ENCODE measurements at places on chromosomes 1 and 21.
A peak's percentile ranks its signal among the peaks of the same experiment; 100 is the strongest.

DNA sequence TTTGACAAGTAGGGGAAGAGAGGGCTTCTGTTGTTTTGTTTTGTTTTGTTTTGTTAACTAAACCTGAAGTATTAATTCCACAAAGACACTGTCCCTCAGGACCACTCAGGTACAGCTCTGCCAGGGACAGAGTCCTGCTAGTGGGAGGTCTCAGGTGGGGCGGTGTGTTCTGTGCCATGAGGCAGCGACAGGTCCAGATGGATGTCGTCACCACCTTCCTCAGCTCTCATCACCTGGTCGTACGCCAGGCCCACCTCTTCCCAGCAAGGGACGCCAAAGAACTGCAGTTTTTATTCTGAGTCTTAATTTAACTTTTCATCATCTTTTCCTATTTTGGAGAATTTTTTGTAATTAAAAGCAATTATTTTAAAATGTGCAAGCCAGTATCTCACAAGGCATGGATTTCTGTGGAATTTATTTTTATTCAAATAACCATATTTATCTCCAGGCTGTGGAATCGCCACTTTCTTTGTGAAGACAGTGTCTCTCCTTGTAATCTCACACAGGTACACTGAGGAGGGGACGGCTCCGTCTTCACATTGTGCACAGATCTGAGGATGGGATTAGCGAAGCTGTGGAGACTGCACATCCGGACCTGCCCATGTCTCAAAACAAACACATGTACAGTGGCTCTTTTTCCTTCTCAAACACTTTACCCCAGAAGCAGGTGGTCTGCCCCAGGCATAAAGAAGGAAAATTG is 62.5 kb downstream of the POFUT2 start:
- DNase-seq: no peak

- DNase-seq: no peak
Observed at GRCh38 chr1:14728516-14728915, 130.0 kb downstream of the KAZN start.

- no peak for DNase-seq
Observed at GRCh38 chr1:11784256-11784992, 21.3 kb downstream of the MTHFR start.

GRCh38 chr1:156910309-156910782 is 10.1 kb upstream of the LRRC71 start:
- DNase-seq: peak; percentile 83

DNA sequence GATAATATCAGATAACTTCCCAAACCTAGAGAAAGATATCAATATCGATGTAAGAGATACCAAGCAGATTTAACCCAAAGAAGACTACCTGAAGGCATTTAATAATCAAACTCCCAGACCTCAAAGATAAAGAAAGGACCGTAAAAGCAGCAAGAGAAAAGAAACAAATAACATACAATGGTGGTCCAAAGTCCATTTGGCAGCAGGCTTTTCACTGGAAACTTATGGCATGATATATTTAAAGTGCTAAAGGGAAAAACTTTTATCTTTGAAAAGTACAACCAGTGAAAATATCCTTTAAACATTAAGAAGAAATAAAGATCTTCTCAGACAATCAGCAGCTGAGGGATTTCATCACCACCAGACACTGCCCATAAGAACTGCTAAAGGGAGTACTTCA is 812.7 kb upstream of the ADAMTS5 start:
- no peak for DNase-seq

- no peak for DNase-seq
Observed at GRCh38 chr1:2525572-2525919, 850 bp downstream of the PANK4 start.

DNA sequence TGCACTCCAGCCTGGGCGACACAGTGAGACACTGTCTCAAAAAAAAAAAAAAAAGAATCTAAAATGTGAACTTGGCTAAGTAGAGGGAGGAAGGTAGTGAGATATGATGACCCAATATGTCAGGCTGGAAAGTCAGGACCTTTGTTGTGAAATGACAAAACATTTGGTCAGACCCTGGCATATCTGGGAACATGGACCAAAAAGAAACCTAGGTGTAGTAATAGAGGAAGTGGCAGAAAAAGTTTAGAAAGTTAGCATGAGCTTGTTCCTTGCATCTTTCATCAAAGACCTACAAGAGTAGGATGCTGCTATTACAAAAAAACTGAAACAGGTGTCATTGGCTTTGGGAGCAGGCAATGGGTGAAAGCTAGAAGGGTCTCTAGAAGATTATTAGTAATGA is 7.3 kb upstream of the S100A3 start:
- DNase-seq: no peak

All from GM13977 (cell line).